ENCODE measurements at places on chromosomes 2 and 18.

DNA sequence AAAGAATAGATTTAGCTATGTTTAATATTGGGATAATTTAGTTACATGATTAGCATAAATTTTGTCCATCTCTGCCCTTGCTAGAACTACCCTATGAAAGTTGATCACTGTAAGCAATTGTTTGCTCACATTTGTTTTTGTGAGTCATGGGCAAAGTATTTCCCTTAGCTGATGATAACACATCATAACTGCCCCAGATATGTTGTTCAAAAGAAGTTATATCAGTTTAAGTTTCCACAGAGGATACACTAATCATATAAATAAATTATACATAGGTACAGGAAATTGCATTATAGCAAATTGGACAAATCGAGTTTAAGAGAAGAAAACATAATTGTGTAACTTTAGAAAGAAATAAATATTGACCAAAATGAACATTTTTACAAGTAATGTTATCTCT, 223.2 kb upstream of the PIK3C3 start:
- no peak for DNase-seq

DNA sequence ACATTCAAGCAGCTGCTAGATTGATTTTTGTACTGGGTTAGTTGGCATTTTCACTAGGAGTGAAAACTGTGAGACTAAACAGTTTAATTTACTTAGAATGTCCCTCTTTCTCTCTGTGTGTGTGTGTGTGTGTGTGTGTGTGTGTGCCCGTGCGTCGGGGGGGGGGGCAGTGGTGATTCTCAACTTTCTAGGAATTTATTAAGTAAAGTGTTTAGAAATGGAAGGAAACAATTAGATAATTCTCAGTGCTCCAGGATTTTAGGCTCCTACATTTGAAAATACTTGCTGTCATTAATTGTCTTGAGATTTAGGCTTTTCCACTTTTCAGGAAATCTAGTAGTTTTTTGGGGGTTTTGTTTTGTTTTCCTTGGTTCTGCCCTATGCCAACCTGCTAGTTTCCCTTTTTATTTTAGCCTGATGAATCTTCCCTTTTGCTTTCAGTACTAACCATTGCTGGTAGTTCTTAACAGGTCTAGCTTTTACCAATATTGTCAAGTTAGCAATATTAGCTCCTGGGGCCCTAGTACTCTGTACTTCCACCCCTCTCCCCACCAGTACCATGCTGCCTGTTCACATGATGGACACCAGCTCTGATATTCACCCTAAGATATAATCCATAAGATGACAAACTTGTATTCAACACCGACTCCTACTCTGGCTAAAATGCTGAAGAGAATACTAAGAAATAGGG, 4.9 kb downstream of the EPAS1 start:
- DNase-seq: no peak

DNA sequence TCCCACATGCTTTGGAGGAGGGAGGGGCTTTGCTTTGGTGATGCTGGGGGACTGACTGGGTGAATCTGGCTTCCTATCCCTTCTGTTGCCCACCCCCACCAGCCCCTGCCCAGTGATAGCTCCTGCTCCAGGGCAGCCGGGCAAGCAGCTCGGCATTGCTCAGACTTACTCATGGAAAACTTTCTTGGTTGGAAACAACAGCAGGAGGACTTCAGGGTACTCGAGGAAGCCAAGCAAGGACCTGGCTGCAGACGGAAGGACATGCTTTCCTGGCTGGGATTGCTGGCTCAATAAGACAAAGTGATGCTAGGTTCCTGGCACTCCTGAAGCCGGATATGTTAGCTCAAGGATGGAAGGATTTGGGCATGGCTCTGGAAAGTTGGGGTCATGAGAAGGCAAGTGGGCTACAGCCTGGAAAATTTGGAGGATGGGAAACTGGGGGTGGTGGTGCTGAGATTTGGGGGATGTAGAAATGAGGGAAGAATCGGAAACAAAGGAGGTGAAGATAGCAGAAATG, 3.1 kb downstream of the SPEG start:
- no peak for DNase-seq

DNA sequence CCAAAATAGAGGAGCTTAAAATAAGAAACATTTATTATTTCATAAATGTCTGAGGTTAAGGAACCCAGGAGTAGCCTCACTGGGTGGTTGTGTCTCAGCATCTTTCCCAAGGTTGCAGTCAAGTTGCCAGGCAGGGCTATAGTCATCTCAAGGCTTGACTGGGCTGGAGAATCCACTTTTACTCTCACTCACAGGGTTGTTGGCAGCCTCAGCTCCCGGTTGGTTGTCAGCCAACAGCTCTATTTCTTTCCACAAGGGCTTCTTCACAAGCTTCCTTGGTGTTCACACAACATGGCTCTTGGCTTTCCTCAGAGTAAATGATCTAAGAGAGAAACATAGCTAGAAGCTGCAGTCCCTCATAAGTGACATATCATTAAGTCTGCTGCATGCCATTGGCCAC, 55.6 kb upstream of the TEX51 start:
- DNase-seq: no peak

DNA sequence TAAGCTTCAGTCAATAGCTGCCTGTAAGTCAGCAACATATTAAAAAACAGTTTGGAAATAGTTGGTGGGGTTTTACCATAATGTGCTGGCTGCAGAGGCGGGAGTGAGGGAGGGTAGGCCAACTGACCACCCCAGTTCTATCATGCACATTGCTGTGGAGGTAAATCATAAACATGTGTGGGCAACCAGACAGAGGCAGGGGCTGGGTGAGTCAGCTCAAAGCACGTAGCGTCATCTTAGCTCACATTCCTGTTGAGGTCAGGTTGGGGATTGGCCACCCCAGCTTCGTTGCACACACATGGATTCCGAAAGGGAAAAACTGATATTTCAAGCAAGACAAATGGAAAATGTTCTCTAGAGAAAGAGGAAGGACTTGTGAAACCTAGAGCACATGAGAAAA, 19.5 kb downstream of the GPR45 start:
- no peak for DNase-seq

- no peak for DNase-seq
These were observed 94.5 kb downstream of the COPS8 start for GRCh38 chr2:237180187-237180586.

DNA sequence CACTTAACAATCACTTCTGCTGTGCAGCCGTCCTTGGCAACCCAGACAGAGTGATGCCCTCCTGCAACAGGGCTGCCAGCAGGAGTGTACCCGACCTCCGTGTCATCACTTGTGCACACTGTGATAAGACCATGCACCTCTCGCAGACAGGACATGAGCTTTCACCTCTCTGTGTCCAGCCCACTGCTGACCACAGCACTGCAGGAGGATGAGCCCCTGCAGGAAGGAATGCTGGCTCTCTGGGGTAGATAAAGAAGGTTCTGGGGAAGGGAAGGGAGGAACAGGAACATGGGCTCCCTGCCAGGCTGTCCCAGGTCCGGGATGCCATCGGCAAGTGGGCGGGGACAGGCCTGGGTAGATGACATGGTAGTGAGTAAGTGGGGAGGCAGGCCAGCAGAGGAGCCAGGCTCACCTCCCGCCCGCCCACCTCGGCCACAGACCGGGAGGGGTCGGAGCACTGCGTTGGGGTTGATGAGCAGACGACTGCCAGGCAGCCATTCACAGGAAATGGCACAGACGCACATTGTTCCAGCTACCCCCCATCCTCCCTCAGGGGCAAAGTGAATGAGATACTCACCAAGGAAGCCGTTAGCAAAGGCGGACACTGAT, 18.6 kb upstream of the COL6A3 start:
- no peak for DNase-seq

DNA sequence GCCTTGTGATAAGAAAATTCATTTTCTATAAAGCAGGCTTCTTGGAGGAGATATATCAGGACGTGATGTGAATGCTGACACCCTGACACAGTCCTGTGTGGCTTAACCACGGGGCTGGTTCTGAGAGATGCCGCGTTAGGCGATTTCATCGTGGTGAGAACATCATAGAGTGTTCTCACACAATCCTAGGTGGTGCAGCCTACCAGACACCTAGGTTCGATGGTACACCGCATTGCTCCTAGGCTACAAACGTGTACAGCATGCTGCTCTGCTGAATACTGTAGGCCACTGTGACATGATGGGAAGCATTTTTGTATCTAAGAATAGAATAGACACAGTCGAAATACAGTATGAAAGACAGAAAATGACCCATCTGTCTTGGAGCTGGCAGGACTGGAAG, 82.5 kb downstream of the TNFRSF11A start:
- no peak for DNase-seq

DNA sequence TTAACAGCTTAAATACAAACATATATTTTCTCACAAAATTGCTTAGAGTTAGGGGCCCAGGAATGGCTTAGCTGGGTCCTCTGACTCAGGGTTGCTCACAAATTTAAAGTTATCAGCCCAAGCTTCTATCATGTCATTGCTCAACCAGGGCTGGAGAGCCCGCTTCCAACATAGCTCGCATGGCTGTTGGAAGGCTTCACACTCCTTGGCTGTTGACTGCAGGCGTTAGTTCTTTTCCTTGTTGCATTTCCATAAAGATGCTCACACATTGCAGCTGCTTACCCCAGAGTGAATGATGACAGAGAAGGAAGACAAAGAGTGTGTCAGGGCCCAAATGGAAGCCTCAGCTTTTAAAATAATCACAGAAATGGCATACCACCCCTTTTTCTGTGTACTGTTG, 62.9 kb upstream of the TFPI start:
- no peak for DNase-seq

DNA sequence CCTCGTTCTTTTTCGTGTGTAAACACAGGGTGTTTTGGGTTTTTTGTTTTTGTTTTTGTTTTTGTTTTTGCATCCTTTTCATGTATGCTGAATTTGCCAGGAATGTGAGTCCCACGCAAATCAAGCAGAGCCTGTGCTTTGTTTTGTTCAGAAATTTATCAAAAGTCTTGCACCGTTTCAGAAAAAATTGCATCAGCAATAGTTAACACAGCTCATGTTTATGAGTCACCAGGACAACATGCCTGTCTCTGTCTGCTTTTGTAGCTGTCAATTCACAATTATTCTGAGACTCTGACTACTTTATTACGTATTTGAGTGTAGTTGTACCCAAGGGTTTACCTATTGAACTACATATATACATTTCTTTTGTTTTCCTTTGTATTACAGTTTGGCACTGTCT, 38.3 kb downstream of the MRPL44 start:
- no peak for DNase-seq

DNA sequence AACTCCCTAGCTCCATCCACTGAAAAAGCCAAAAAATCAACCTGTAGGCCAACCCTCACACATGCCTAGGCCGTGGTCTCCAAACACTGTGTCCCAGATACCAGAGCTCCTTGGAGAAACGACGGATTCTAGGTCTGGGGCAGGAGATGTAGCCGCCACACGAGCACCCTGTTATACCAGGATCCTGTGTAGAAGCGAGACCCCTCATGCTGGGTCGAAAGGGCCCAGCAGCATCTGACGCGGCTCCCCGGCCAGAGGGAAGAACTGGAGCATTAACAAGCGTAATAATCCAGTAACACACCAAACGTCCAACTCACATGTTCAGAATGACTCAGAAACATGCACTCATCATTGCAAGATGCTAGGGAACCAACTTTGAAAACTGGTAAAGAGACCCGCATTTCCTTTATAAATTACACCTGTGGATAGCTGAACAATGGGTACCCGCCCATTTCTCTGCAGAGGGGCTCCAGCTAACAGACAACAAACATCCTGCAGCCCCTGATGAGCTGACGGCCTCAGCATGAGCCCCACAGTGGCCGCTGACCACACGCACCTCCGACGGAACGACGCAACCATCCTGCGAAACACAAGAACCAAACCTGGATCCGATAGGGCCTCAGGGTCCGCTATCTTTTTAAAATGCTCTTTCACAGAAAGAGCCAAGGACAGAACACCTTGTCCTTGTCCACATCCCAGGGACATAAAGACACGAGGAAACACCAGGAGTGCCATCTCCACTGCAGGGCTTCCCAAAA, 14.2 kb downstream of the SLC66A2 start:
- DNase-seq: no peak

DNA sequence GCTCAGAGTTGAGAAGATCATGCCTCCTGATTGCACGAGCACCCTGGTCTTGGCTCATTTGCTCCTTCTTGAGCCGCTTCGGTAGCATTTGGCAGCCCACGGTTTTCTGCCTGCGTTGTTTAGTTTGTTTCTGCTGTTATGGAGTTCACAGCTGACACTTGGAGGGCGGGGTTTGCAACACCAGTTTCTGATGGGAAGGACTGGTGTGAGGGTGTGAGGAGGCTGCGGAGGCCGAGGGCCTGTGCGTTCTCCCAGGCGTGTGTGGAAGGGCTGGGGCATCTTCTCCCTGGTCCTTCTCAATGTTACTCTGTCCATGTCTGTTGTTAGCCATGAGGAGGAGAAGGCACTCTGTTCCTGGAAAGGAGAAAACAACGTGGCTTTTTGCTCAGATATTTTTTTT, 22.9 kb downstream of the NFATC1 start:
- DNase-seq: no peak

DNA sequence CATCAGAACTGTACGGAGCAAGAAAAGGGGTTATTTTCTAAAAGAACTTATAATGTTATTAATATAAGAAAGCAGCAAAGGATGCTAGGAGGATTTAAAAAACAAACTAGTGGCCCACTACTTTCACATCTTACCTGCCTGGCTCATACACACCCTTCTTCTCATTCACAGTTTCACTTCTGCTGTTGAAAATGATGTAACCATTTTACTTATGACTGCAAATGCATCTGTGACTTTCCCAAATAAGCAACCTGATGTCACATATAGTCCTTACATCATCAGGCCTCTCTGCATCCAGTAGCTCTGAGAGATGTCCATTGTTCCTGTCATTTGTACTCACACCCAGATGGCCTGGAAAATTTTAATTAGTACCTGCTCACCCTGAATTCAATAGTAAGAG, 101.8 kb upstream of the MYO3B start:
- DNase-seq: no peak

GRCh38 chr18:46398005-46398404, 259.0 kb downstream of the LOXHD1 start:
- DNase-seq: no peak

- no peak for DNase-seq
These were observed at the start of gene KCNIP3 for GRCh38 chr2:95296880-95297487. TSS of gene KCNIP3 (plus strand) at chr2:95297347. CDS start at chr2:95297439, 92 bp downstream.

DNA sequence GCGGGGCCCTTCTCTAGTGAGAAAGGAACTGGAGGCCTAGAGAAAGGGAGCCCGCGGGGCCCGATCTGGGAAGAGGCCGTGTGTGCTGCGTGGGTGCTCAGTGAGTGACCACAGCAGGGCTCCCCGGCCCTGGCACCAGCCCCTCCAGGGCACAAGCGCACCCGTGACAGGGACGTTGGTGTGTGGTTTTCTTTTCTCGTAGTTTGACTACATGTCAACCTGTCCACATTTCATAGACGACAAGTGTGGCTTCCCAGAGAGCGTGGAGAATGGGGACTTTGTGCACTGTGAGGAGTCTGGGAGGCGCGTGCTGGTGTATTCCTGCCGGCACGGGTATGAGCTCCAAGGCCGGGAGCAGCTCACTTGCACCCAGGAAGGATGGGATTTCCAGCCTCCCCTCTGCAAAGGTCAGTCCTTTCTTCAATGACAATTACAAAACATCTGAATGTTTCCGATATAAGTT, 83.1 kb downstream of the TPO start:
- DNase-seq: no peak

Measured in NCI-H187 treated with DMSO at 0.1 percent for 48 hours (cell line).